Suprapubic skin (tissue), 4 donors: ENCODE measurements at places on chromosomes 2 and 18. TPM values are rescaled to one million over a fixed set of nuclear protein-coding genes. Genes with fewer than 3 reads are reported as not detected.

GPAT2 gene
- 2.9 TPM for total RNA-seq

SLC5A7 gene
- total RNA-seq, result not detected

PTCD3 gene
- 165 TPM for total RNA-seq

FTCDNL1 gene
- 7.2 TPM for total RNA-seq

GALNT1 gene
- 96.5 TPM for total RNA-seq

KCNS3 gene
- 26.8 TPM for total RNA-seq

DNA sequence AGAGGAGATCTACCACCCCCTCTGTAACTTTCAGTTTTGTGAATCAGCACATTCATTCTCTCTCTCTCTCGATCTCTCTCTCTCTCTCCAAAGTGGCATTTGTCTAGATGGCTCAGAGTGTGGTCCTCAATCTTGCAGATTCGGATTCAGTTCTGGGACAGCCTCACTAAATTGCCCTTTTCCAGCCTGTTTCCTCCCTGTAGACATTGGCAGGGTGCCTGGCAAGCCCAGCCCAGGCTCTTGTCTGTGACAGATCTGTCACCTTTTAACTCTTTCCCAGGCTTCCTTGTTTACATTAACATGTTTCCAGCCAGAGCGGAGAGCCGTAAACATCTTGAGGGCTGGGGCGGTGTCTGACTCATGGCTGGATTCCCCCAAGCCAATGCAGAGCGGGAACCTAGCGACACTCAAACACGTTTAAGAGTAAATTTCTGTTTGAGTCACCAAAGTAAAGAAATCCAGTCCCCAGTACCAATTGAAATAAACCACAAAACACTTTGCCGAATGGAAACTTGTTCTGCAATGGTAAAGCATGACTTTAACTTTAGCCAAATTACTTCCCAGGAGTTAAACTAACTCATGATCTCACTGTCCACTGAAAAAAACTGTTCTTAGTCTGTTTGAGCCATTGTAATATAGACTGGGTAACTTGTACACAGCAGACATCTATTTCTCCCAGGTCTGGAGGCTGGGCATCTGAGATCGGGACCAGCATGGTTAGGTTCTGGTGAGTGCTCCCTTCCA is 6.6 kb upstream of the CYP27C1 start:
- H3K27me3 ChIP-seq, result no peaks in the 10 kb centered on the region
- peak overlapping the region; percentile 25 for H3K27ac ChIP-seq
- no peak for DNase-seq
- peak overlapping the region; percentile 20 for H3K4me3 ChIP-seq
- peaks cover 17% of the 10 kb centered on the region for H3K4me1 ChIP-seq
- no peaks in the 10 kb centered on the region for H3K36me3 ChIP-seq

GRCh38 chr18:67938660-67939059 is 422.1 kb upstream of the DSEL start:
- H3K27ac ChIP-seq, result no peak overlapping the region
- no peak for DNase-seq
- H3K27me3 ChIP-seq, result no peaks in the 10 kb centered on the region
- H3K36me3 ChIP-seq, result no peaks in the 10 kb centered on the region
- no peaks in the 10 kb centered on the region for H3K4me1 ChIP-seq

- H3K27ac ChIP-seq, result no peak overlapping the region
- peaks cover 12% of the 10 kb centered on the region for H3K27me3 ChIP-seq
- no peaks in the 10 kb centered on the region for H3K4me1 ChIP-seq
Observed at GRCh38 chr2:96681540-96681939, 39.0 kb downstream of the FER1L5 start.

DNA sequence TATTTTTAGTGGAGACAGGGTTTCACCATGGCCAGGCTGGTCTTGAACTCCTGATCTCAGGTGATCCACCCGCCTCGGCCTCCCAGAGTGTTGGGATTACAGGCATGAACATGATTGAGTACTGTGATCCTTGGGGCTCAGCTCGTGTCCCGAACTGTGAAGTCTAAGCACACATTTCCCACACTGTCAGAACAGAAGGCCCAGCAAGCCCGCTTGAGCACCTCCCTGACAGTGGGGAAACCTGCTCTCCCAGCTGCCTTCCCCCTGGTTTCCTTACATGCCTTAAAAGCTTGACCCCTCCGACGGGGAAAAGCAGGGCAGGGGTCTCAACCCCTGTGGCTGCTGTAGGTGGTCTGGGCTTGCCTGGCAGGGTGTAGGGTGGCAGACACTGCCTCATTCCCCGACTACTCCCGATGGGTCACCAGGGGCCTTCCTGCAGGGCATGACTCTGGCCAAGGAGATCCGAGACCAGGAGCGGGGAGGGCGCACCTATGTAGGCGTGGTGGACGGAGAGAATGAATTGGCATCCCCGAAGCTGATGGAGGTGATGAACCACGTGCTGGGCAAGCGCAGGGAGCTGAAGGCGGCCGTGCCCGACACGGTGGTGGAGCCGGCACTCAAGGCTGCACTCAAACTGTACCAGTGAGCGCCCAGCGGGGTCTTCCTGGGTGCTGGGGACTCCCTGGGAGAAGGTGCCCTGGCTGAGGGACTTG is 10.1 kb downstream of the VIL1 start:
- H3K4me3 ChIP-seq, result no peak overlapping the region
- DNase-seq, result no peak
- no peaks in the 10 kb centered on the region for H3K36me3 ChIP-seq
- H3K4me1 ChIP-seq, result no peaks in the 10 kb centered on the region

GRCh38 chr2:189662669-189663226 is 1.5 kb downstream of the ASNSD1 start:
- no peak overlapping the region for H3K27ac ChIP-seq
- peaks cover 37% of the 10 kb centered on the region for H3K4me1 ChIP-seq
- DNase-seq, result no peak
- peaks cover 17% of the 10 kb centered on the region for H3K36me3 ChIP-seq
- peak overlapping the region; percentile 67 for H3K4me3 ChIP-seq
